ENCODE measurements at places on chromosomes 6 and 20.

- no peak for DNase-seq
These were observed 20.6 kb downstream of the CDC5L start for GRCh38 chr6:44407951-44408670.

GRCh38 chr20:63106765-63107448 is 100.1 kb upstream of the BHLHE23 start:
- no peak for DNase-seq

DNA sequence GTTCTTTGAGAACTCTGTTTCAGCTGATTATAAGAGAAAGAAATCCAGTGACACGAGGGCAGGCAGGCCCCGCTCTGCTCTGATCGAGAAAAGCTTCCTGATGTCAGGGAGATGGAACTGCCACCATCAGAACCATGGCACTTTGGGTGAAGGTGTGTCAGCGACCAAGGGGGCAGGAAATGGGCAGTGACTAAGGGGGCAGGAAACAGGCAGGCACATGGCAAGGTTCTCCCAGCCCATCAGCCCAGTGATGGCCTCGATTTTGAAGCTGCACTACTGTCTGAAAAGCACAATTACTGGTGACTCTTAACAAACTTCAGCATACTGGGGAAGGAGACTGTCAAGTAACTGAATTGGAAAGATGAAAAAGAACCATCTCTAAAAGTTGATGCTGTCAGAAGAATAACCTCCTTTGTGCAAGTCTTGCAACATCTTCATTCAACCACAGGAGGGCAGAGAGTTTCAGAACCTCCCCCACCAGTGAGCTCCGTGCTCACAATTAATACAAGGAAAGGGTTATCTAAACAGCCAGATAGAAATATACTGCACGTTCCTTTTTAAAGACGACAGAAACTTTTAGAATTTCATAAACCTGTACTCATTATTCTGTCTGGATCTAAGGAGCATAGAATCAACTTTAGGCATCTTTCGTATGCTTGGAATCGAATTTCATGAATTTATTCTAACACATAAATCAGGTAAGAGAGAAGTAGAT is 39.1 kb downstream of the TMX4 start:
- peak; percentile 61 for DNase-seq

GRCh38 chr20:18466574-18466893 is 296 bp downstream of the DZANK1 start:
- no peak for DNase-seq

- no peak for DNase-seq
These were observed 354.5 kb upstream of the CITED2 start for GRCh38 chr6:139728876-139729427.

GRCh38 chr20:2244523-2244922 is 51.3 kb upstream of the TGM3 start:
- DNase-seq: no peak

GRCh38 chr6:45966797-45967196 is 48.9 kb downstream of the CLIC5 start:
- DNase-seq: no peak

DNA sequence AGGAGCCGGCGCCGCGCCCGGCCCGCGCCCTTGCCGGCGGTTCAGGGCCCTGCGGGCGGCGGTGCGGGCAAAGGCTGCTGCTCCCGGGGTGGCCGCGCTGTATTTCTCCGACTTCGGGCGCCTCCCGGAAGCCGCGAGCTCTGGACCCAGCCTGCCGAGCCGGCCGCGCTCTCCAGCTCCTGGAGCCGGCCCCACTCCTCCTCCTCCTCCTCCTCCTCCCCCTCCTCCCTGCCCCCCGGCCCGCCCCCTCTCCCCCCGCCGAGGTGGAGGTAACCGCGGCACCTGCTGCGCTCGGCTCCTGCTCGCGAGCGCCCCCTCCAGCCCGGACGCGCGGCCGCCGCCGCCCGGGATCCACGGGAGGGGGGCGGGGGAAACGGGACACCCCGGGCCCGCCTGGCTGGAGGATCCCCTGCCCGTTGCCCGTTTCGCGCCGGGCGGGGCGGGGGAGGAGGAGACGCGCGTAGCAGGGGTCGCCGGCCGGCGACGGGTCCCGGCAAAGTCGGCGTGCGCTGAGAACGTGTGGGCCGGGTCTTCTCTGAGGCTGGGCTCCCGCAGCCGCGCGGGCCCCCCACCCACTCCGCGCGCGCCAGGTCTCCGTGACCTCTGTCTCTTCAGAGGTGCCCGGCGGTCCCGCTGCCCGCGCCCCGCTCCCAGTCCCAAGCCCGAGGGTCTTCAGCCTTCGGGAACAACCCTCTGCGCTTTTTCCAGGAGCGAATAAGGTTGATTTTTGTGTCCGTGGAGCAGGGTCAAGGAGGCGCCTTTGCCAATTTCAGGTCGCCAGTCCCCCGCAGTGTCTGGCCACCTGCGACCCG is at the start of gene SLC22A23:
Gene SLC22A23, minus strand, starts transcription at position 153 of the 812 bp plus-strand sequence. CDS start 491 bp downstream, outside the sequence.
- DNase-seq: no peak

DNA sequence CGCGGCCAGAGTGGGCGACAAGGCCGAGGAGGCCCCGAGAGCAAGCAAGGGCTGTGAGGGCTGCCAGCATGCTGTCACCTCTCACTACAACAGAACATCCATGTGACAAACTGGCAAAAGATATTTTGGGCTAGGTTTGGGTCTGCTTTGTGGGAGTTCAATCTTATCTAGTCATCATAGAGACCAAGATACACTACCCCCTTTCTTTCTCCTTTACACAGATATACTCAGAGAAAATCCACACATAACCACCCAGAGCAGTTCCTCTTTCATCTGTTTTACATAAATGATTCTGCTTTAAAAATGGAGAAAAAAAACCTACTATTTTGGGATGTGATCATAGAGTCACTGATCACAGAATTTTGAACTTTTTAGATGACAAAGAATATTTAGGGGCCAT is 16.8 kb downstream of the SOX4 start:
- no peak for DNase-seq

DNA sequence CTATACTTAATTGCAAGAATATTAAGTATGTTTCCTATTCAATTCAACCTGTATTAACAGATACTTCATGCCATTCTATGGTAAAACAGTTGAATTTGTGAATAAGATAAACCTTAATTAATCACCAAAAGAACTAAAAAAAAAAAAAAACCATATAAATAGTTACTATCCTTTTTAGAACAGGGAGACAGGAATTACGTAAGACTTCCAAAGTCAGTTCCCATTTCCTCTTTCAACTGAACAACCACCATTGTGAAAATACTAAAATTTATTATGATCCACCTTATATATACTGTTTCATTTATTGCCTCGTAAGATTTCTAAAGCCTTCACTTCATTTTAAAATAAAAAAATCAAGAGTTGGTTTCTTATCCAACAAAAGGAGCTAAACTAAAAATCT is 9.4 kb downstream of the CCNC start:
- no peak for DNase-seq

- DNase-seq: no peak
These were observed 33.2 kb downstream of the ADA start for GRCh38 chr20:44618318-44618731.

DNA sequence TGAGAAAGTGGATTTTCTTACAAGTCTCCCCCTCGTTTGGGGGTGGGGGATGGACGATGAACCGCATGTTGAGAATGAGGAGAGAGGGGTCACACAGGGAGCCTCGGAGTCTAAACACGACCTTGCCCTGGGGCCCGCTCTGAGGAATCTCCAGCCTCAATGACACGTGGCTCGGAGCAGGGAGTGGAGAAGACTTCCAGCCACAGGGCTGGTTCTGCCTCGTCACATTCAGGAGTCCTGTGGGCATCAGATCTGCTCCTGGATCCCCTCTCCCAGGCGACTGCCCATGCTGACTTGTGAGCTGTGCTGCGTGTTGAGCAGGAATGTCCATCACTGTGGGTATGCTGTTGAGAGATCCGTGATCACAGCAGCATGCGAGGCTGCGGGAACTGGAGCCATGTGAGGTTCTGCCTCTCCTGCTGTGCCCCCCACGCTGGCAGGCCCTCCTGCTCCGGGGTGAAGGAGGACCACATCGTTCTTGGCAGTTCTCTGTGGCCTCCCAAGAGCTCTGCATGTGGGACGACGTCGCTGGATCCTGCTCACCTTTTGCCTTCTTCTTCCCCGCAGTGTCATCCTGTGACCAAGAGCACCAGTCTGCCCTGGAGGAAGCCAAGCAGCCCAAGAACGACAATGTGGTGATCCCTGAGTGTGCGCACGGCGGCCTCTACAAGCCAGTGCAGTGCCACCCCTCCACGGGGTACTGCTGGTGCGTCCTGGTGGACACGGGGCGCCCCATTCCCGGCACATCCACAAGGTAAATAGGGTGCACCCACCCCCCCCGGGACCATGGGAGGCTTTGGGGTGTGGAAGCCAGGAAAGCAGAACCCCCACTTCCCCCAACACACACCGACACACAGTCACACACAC is 157.5 kb downstream of the SMOC2 start:
- DNase-seq: no peak

GRCh38 chr20:5595744-5596143 is 154.5 kb upstream of the SHLD1 start:
- DNase-seq: no peak

DNA sequence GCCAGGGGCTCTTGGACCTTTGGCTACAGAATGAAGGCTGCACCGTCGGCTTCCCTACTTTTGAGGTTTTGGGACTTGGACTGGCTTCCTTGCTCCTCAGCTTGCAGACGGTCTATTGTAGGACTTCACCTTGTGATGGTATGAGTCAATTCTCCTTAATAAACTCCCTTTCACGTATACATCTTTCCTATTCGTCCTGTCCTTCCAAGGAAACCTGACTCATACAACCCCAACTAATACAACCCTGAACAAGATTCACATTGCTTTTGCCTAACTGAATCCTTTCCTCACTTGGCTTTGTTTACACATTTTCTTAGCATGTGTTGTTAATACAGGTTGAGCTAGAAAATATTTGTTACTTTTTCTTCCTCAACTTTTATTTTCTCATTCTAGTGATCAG is 21.9 kb downstream of the TBXT start:
- DNase-seq: no peak

DNA sequence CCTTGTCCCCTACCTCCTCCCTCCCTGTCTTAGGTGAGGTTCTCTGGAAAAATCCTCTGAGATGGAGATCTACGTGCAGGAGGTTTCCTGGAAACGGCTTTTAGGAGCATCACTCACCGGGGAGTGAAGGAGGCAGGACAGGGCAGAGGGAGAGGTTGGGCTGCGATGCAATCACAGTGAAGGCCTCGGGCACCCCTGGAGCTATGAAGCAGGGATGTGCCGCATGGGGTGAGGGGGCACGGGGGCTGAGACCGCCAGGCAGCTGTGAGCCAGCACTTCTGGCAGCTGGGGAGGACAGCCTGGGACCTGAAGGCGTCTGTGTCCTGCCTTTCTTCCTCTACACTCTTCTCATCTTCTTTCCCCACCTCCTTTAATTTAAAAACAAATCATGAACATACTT is 12.9 kb upstream of the GLP1R start:
- no peak for DNase-seq

DNA sequence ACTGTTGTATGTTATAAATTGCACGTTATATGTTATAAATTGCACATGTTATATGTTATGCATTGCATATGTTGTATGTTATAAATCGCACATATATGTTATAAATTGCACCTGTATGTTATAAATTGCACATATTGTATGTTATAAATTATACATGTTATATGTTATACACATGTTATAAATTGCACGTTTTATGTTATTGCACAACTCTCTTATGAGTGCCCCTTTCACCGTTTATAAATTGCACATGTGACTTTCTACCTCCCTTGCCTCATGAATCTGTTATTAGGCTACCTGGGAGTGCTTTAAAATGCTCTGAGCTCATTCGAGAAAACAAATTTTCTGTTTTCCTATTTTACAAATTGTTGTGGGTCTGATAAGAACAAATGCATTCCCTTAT is 84.1 kb downstream of the RNF182 start:
- no peak for DNase-seq

- peak; percentile 47 for DNase-seq
These were observed 19.5 kb downstream of the OR2B2 start for GRCh38 chr6:27892649-27893058.

All from fibroblast of the aortic adventitia (primary cell).